HT1080 (cell line): ENCODE measurements at places on chromosomes 1 and 21. TPM values are rescaled to one million over a fixed set of nuclear protein-coding genes. Genes with fewer than 3 reads are reported as not detected.

The RGS13 gene
- total RNA-seq, result not detected in 2 replicates

- peak; percentile 73 for DNase-seq
These were observed 66.0 kb downstream of the BCAR3 start for GRCh38 chr1:93615582-93616150.

DNA sequence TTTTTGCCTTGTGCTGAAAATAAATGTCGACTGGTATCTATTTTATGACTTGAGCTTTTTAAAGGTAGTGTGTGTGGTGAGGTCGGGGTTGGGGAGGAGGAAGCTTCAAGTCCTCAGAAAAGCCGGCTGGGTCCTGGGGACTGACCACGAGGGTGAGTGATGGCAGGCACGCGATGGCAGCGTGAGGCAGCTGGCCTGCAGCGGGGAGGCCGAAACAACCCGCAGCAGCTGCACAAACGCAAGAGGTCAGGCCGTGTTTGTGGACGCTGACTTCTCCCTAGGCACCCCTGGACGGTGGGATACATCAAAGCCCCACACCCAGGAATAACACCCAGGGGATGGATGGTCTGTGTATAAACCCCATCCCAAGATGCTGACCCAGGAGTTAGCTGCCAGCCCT, 51.4 kb downstream of the ZBTB18 start:
- DNase-seq, result no peak

DNA sequence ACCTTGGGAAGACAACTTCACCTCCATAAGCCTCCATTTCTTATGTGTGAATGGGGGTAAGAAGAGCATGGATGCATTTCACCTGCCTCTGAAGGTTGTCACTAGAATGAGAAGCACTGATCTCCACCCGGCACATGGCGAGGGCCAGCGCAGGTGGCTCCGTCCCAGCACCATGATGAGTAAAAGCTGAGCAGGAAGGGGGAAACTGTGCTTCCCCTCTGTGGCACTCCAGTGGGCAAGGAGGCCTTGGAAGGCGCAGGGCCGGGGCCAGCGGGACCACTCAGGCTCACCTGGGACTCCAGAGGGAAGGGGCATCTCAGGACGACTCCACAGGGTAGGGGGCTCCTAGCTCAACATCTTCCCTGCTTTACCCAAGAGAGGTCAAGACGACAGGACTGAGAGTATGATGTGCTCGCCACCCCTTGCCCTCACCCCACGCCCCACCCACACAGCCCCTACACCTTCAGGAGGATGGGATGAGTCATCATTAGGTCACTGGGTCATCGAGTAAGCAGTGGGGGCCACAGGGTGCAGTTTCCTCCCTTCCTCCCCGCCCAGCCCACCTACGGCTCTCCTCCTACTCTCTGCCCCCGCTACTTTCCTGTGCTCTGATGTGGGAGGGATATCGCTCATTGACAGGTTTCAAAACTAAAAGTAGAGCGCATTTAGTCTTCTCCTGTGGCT, 112.1 kb downstream of the HIVEP3 start:
- no peak for DNase-seq

DNA sequence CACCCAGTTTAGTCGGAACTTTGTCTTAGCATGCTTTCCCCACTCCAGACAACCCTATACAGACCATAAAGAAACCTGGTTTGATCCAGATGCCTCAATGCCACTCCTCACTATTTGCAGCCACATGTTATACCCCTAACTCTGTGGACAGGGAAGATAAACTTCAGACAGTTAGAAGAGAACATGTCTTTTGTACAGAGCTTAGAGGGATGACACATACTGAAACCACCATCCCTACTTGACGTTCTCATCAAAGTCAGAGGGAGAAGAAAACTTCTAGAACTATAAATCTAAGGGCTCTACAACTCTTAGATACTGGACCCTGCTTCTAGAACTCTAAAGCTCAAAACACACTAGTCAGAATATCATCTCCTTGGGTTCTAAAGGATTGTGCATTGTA, 3.7 kb downstream of the SYT6 start:
- DNase-seq, result no peak
